EH (cell line): ENCODE measurements at places on chromosomes 16 and 17.

DNA sequence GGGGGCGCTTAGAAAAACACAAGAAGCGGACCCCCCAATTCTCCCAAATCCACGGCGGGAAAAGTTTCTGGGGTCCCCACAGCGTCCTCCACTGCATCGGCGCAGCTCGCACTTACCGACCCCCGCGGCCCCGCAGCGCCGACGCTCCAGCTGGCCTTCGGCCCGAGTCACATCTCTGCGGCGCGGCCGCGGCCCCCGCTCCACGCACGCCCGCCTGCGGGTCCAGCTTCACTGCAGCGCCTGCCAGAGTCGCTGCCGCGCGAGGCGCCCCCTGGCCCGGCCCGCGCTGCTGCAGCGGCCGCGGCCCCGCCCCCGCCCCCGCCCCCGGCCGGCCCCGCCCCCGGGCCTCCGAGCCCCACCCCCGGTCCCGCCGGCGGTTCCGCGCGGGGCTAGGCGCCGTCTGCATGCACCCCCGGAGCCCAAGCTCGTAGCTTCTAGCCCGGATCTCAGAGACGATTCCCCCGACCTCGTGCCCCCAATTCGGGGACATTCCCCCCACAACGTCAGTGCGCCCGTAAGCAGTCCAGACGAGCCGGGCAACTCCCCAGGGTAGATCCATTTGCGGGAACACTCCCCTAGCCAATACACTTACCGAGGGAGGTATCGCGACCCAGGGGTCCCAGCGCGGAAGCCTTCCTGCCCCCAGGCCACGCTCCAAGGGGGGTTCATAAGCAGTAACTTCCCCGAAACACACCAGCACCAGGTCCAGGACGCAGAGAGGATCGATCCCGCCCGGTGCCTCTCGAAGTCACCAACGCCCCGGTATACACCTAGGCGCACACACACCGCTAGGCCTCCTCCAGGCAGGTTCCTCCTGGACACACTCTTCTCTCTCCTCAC is at the start of gene GPRC5B:
Gene GPRC5B, minus strand, starts transcription at position 238 of the 840 bp plus-strand sequence. CDS start 12,003 bp downstream, outside the sequence.
- peak; percentile 33 for DNase-seq

DNA sequence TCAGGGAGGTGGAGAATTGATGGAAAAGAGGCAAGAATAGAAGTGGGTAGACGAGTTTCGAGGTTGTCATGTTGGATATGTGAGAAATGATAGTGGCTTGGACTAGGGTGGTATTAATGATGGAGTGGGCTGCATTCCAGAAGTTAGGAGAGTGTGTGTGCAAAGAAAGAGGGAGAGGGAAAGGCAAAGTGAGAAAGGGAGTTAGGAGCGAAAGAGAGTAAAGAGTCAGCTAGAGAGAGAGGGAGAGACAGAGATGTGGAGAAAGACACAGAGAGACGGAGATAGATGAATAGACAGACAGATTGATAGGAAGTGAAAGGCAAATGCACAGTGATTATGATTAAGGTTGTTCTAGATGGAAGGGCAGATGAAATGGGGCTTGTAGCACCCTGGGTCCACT is 5.4 kb upstream of the GPR139 start:
- DNase-seq: no peak

DNA sequence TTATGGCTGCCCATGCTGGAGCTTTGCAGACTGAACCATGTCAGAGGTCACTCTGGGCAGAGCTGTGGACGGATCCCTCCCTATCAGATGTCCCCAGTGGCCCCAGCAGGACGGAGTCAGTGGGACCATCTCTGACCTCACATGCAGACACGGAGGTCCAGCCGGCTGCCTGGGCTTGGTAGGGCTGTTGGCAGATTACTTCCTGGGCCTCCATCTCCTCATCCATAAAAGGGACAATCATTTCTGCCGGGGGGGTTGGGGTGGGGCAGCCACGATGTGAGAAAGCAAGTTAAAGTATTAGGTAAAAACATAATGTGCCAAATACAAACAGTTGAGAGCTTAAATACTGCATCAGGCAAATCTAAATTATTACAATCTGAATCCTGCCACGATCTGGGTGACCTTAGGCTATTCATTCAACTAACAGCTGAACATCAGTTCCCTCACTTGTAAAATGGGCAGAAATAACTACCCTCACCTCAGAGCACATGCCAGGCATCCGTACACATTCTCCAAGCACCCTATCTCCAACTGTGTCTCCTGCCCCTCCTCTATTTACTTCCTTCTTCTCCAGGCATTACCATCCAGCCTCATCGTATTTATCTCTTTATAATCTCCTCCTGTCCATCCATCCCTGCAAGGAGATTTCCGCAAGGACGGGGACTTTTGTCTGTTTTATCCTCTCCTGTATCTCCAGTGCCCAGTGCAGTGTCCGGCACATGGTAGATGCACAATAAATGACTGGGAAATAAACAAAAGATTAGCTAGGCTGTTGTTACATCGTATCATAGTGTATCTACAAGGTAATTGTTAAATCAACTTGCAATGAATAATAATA is 192.3 kb upstream of the FOXF1 start:
- DNase-seq: no peak

DNA sequence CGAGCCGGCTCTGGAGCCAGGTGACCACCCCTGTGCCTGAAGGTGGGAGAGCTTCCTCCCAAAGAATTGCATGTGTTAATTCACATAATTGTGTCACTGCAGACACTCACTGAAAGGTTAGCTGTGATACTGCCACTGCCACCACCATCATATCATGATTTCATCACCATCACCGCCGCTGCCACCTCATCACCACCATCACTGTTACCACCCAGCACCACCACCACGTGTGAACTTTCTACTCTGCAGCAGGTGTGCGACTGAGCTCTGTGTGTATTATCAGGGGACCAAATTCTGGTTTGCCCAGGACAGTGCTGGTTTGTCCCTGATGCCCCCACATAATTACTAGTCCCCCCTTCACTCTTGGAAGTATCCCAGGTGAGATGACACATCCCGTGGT is 15.2 kb downstream of the BCAR1 start:
- DNase-seq: no peak

DNA sequence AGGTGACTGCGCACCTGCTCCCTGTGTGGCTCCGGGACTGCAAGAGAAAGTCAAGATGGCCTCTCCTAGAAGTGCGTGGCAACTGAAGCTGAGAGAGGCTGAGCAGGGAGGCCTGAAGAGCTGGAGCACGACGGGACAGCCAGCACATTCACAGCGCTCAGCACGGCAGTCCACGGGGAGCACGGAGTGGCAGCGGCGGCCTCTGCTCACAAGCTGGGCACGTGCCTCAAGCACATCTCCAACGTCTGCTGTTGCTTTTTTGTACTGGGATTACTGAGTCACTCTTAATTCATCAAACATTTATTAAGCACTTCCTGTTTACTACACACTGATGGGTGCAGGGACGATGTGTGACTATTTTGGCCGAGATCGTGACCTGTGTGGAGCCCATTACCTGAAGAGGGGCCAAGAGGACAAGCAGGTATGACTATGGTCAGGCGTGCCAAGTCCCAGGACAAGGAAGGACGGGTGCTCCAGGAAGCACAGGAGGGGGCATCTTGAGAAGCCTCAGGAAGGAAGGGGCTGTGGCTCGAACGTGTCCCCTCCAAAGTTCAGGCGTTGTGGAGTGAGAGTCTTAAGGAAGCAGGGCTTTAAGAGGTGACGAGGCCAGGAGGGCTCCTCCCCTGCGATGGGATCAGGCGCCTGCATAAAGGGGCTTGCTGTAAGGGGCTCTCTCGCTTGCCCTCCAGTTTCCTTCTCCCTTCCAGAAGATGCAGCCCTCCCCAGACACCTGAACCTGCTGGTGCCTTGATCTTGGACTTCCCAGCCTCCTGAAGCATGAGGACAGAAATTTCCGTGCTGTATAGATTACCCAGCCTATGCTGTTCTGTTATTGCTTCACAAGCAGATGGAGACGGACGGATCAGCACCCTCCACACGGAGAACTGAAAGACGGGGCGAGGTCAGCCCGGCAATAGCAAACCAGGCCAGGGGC is 105.8 kb downstream of the ADCY9 start:
- no peak for DNase-seq

- no peak for DNase-seq
These were observed 23.1 kb upstream of the MEIOB start for GRCh38 chr16:1895068-1895467.

DNA sequence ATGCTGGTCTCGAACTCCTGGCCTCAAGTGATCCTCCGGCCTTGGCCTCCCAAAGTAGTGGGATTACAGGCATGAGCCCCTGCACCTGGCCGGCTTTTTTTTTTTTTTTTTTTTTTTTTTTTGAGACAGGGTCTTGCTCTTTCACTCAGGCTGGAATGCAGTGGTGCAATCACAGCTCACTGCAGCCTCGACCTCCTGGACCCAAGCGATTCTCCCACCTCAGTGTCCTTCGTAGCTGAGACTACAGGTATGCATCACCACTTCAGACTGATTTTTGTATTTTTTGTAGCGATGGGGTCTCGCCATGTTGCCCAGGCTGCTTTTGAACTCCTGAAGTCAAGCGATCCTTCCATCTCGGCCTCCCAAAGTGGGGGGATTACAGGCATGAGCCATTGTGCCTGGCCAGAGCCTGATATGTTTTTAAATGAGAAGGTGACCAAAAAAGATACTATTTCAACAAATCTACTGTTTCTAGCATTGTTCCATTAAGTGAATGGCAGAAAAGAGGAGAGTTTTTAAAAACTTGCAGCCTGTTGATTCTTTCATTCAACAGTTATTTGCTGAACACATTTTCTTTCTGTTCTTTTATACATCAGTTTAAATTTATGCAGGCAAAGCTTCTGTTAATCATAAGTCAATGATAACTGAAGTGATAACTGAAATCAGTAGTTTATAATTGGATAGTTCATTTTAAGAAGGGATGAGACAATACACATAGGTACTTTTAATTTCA is 3.2 kb upstream of the SRSF1 start:
- no peak for DNase-seq

GRCh38 chr17:39305978-39306377 is 80.2 kb upstream of the STAC2 start:
- no peak for DNase-seq

DNA sequence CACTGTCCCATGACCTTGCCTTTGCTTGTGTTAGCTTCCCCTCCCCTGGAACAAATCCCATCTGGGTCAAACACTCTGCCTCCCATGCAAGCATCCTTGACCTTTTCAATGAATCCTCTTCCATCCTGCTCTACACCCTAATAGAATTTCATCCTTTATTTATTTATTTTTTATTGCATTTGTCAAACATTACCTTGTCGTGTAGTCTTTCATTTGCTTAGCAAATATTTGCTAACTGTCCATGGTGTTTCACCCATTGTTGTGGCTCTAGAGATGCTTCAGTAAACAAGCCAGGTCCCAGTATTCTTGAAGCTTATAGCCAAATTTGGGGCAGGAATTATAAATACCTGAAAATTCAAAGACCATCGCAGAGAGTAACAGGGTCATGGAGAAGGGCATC is 51.0 kb upstream of the MRTFB start:
- no peak for DNase-seq

DNA sequence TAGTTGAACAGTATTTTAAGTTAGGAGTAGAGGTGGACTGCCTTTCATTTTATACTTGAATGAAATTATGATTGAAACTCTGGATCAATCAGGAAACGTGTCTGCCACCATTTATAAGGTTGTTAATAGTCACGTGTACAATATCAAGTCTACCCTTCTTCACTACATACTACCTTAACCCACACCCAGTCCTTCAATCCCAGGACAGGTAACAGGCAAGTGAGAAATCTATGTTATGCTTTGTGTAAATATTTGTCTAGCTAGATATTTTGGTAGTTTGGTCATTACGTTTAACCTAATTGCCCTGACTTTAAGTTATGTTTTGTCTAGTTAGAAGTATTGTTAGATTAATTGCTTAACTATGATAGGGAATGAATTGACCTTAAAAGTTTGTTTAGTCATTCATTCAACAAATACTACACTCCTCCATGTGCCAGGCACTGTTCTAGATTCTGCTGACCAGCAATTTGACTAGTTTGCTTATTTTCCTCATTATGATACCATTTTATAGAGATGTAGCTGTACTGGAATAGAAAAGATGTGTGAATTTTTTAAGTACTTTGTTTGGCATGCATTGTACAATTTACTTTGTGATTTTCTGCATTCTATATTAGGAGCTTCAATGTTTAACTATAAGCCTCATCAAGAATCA is 72.0 kb downstream of the NQO1 start:
- DNase-seq: no peak

DNA sequence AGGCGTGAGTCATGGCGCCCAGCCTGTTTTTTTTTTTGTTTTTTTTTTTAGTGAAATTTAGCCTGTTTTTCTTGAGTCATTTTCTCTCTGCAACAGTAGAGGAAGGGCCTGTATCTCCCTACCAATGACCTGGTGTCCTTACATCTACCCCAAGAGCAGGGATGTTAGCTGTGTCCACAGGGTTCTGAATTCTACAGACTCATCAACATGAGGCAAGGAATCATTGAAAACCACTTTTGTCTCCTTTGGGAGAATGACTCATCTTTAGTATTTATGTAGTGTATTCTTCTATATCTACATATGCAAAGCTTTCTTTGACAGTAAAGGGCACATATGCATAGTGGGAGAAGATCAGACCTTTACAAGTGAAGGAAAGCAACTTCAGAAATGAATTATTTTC is 105.3 kb downstream of the SPECC1 start:
- no peak for DNase-seq

DNA sequence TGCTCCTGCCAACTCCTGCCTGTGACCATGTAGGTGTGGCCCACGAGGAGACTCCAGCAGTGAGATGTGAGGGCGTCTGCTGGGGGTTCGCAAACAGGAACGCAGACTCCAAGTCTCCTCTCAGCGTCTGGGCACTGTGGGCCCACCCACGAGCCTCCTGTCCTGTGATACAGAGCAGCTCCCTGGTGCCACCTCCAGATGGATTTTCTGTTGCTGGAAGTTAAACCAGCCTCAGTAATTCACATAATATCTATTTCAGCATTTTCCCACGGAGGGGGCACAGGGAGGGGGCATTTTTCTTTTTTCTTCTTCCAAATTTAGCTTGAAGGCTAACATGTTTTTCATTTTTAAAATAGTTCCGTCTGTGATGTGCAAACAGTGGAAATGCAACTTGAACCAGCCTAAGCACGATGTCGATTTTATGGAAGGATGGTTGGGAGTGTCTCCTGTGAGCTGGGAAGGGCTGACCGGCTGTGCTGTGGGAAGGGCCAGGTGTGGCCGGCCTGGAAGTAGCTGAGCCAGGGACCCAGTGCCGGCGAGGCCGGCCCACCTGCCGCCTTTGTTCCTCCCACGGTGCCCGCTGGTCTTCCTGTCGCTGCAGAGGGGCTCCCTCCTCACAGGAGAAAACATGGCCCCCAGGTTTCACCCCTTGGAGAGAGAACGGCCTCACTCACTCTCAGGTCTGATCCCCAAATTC is 3.9 kb upstream of the RAB40B start:
- DNase-seq: peak; percentile 51

DNA sequence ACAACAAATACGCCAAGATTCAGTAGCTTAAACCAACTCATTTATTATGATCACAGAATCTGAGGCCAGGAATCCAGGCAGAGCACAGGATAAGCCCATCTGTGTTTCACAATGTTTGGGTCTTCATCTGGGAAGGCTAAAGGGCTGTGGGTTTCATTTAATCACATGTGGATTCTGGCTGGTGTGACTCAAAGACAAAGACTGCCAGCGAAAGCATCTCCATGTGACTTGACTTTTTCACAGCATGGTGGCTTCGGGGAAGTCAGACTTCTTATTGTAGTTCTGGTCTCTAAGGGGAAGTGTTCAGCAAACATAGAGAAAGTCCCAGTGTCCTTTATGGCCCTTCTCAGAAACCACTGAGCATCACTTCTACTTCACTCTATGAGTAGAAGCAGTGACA is 1014.4 kb upstream of the GOT2 start:
- no peak for DNase-seq
